Suppressor macrophage treated with lipopolysaccharide for 4 hours (primary cell): ENCODE measurements at places on chromosomes 1 and 21.

- no peak for DNase-seq
Observed at GRCh38 chr1:79807816-79808215, 801.3 kb upstream of the ADGRL4 start.

DNA sequence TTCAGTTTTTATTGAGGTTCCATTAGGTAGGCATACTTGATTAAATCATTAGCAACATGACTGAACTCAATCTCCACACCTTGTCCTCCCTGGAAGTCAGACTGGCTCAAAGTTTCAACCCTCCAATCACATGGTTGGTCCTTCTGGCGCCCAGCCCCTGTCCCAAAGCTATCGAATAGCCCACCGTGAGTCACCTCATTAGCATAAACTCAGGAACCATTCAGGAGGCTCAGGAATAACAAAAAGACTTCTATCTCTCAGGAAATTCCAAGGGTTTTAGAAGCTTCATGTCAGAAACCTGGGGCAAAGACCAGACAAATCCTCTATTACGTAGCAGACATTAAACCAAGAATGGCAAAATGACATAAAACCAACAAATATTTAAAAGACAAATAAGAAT is 78.6 kb downstream of the RGS2 start:
- no peak for DNase-seq

DNA sequence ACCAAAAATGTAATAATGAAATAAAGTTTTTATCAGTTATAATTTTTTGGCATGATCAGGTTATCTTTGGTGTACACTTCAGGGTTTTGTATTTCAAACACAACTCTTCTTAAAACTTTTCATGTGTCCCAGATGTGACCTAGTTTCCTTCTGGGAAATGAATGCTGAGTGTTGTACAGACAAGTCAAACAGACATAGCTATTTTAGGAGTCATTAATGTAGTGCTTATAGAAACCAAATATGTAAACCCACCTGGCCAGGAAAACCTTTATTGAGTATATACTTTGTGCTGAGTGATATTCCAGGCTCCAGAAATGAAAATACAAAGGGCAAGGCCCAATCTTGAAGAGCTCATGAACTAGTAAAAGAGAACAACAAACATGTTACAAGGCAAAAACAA is 25.9 kb upstream of the HOOK1 start:
- DNase-seq = no peak

GRCh38 chr1:231605149-231606100 is 21.2 kb upstream of the DISC1 start:
- no peak for DNase-seq

DNA sequence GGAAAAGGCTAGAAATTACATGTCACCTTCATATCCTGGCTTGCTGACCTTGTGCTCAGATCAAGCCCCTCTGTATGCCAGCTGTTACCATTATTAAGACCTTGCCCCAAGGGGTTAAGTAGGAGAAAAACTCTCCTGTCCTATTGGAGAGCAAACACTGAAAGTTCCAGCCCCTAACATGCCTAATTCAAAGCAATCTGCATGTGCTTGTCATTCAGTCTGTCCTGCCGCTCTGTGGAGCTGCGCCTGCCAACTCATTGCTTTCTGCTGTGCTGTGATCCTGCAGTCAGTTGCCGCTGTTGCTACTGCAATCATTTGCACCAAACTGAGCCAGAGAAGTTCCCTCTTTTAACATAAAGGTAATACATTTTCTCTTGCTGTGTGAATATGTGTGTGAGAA is 113.4 kb downstream of the DISP1 start:
- no peak for DNase-seq

- DNase-seq = no peak
Observed at GRCh38 chr1:157021688-157022087, 23.9 kb downstream of the ARHGEF11 start.

GRCh38 chr1:196442366-196442765 is 165.9 kb downstream of the KCNT2 start:
- DNase-seq = no peak

GRCh38 chr1:175208773-175209492 is 16.4 kb upstream of the KIAA0040 start:
- DNase-seq = no peak

DNA sequence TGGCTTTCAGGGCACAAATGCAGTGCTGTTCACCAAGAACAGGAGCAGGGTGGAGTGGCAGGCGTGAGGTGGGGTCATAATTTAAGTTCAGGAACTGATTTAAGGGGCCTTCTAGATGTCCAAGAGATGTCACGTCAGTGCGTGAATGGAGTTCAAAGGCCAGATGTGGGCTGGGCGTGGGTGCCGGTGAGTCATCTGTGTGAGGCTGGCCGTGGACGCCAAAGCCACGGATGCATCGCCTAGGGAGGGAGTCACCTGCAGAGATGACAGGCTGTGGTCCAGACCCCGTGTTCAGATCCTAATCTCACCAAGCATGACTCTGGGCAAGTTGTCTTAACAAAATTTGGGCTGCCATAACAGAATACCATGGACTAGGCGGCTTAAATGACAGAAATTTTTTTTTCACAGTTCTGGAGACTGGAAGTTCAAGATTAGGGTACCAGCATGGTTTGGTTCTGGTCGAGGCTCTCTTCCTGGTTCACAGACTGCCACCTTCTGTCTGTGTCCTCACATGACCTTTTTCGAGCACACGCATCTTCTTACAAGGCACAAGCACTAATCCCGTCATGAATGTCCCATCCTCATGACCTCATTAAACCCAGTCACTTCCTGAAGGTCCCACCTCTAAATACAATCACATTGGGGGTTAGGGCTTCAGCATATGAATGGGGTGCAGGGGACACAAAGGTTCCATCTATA is 109.6 kb downstream of the PRDM2 start:
- no peak for DNase-seq

- no peak for DNase-seq
Observed at GRCh38 chr1:210696709-210697108, 368.0 kb downstream of the HHAT start.

DNA sequence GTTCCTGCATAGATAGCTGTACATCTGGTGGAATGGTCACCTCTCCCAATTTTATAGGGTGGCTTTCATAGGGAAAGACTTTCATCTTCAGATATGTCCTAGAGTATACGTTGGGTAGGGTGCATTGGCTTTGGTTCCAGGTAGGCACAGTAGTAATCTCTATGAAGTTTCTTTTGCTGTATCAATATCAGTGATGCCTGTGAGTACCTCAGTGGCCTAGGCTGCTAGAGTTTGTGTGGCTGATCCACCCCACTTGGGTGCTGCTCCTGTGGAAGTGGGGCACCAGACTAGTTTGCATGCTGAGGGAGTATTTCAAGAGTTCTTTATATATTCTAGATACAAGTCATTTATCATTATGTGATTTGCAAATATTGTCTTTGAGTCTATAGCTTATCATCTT is 370.5 kb upstream of the VAMP3 start:
- DNase-seq = no peak

- DNase-seq = no peak
Observed at GRCh38 chr1:217134857-217135568, 411.8 kb upstream of the ESRRG start.

- no peak for DNase-seq
Observed at GRCh38 chr1:113647164-113647563, 112.1 kb downstream of the PHTF1 start.

DNA sequence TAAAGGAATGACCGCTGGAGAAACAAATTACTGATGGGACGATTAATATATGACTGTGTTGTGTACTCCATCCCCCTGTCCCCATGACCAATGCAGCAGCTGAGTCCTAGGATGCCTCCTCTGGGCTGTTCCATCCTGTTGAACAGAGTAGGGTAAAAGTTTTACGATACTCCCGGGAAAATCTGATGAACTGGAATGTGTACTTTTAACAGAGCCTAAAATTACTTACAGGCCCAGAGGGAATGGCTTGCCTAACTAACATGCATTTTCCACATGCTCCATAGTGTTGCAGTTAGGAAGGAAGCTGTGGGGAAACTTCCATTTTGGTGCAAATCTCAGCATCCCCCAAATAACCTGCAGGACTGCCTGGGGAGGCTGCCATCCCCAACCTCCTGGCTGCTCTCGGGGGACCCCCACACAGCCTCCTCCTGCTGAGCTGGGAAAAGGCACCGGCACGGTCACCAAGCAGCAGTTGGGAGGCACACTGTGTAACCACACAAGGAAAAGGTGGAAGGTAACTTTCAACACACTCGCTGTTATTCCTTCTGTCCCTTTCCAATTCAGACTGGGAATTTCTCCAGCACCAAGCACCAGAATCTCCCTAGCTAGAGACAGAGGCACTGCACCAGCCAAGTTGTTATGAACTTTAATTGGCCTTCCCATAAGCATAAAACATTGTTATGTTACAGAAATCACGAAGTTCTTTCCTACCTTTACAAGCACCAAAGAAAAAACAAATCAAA is 97.2 kb downstream of the BCAR3 start:
- no peak for DNase-seq

GRCh38 chr1:64212031-64212430 is 8.6 kb downstream of the UBE2U start:
- DNase-seq = no peak

DNA sequence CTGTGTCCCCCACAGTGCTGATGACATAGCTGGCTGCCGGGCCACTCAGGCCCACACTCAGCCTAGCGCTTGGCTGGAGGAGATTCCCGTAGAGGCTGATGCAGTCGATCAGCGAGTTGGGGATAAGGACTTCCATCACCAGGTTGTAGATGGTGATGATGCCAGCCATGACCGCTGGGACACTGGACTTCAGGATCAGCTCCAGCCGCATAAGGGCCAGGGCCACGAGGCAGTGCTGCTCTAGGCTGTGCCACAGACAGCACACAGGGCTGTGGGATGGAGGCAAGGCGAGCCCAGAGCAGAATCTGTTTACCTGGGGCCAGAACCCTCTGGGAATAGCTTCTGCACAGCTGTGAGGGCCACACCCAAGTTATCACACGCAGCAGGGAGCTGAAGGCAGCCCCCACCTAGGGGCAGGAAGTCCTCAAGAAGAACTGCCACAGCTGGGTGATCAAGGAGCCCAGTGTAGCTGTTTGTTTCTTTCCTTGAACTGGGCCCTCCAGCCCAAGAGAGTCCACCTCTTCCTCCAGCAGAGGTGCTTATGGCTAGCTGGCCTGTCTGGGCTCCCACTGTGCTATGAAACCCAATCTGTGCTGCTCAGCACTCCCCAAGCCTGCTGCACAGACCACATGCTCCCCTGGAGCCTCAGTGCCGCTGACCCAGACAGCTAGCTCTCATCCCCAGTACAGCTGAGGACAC is 6.2 kb downstream of the SLC2A1 start:
- DNase-seq = no peak

- no peak for DNase-seq
Observed at GRCh38 chr1:216793973-216794372, 70.7 kb upstream of the ESRRG start.

DNA sequence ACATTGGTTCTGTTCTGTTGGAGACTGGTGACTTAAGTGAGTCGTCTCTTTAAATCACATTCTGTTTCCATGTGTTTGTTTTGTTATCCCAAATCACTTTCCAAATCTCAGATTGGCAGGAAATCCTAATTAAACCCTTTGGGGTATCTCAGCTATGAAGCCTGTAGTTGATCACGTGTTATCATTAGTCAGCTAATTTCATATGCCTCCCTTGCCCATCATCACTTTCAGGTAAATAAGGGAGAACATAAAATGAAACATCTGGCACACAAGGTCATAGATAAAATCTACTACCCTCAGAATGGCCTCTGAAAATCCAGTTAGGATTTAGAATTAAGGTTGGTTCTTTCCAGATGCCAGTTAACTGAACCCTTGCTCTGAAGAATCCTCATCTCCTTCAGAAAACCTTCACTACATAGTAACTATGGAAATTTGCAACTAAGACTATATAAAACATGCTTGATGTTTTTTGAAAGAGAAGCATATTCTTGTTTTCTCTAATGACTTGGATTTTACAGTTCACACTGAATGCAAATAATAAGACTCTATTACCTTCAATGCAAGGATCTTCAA is 401.5 kb downstream of the DSCAM start:
- DNase-seq = no peak

DNA sequence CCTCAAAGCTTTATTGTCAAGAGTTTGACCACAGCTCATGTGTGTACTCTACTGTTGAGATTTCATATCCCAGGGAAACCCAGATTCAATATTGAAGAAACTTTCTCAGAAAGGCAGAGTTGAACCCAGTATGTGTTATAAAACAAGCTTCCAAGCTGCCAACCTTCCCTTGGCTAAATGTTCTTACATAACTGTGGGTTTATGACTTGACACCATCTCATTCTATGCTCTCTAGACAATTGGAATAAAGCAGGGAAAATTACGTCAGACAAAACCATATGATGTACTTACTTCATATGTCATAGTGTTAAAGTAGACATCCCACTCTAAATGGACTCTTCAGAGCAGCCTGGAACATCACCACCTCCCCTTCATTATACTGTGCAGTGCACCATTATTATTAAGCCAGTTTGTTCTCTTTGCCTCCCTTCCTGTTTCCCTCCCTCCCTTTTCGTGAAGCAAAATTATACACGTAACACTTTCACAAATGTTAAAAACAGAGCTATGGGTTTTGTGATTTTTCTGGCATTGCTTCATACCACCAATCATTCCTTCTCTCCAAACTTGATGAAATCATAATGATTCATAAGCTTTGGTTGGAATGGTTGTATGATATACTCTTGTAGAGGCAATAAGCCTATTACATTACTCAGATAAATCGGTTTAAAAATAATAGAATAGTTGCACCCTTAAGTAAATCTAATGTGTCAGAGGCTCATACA is 507.2 kb downstream of the LTN1 start:
- no peak for DNase-seq

DNA sequence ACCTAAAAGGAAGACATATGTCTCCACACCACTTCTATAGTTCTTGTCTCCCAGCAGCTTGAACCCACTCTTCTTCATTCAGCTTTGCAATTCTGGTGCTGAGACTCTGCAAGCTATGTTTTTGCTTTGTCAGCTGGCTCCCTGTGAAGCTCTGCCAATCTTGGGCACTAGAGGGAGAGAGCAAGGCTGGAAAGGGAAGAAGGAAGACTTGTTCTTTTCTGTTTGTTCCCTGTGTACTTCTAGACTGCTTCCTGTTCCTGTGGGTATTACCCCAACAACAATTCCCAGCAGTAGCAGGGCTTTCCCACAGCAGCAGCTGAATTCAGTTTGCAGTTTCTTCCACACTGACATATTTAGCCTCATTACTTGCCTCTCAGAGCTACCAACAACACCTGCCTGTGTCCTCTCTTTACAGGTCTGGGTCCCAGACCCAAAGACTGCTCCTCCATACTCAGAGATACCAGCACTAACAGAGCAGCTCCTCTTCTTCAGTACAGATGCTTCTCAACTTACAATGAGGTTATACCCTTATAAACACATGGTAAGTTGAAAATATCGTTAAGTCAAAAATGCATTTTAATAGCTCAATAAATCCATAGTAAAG is 275.2 kb upstream of the NEGR1 start:
- peak; percentile 42 for DNase-seq

DNA sequence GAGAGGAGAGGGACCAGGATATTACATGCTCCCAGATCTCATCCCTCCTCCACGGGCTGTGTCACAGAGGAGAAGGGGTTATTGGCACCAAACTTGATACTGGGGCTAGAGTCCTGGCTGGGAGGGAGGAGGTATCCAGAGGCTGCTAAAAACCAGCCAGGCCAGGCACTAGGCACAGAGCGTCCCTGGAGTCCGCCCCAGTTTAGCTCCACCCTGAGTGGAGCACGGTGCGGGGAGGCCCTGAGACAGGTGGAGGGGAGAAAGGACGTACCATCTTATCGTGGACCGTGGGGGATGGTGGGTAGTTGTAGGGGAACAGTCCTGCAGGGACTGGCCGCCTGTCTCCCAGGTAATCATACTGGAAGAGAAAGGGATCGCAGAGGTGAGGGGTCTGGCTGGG is 42.7 kb upstream of the GOLT1A start:
- DNase-seq = no peak
